ENCODE measurements at places on chromosomes 3 and 15. TPM values are rescaled to one million over a fixed set of nuclear protein-coding genes. Genes with fewer than 3 reads are reported as not detected.

Gene C3orf85
- total RNA-seq, result not detected

Gene PRRT3
- 3.0 TPM for total RNA-seq

Gene CCR8
- 1.0 TPM for total RNA-seq

Gene IDH2
- total RNA-seq, result 160 TPM

Gene ZNF106
- total RNA-seq, result 52.8 TPM

Gene WDR76
- 17.0 TPM for total RNA-seq

Gene FSIP1
- 0.69 TPM for total RNA-seq

Gene ZNF80
- not detected for total RNA-seq

Gene SYNPR
- not detected for total RNA-seq

GRCh38 chr3:117964814-117965213 lies 1069.8 kb downstream of the IGSF11 start:
- DNase-seq, result no peak

DNA sequence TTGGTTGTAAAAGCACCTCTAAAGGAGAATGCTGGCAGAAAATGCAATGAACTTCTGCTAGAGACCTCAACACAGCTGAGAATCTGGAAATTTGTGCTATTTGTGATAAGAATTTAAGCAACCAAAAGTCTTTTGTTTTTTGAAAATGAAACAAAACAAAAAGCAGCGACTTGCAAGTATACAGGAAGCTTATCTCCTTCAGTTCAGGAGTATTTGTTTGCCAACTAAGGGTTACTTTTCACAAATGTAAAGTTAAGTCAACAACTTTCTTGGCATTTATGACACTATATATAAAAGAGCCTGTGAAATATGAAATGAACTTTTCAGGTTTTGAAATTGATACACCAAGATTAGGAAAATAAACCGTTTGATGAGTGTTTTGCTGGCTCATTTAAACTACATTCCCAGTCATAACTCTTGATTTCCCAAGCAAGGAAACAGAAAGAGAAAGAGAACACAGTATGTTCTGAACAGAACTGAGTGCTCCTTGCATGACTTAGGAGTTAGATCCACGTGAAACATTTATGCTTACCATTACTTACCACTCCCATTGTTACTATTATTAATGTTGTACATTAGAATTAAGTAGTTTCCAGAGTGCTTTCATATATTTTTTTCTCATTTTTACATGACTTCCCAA lies 92.3 kb upstream of the COL8A1 start:
- DNase-seq, result peak; percentile 42

GRCh38 chr15:28131400-28131799 lies 32.3 kb upstream of the OCA2 start:
- no peak for DNase-seq

GRCh38 chr15:77057072-77057471 lies 13.8 kb downstream of the TSPAN3 start:
- no peak for DNase-seq

- DNase-seq, result no peak
These were observed 192.3 kb upstream of the C2CD4B start for GRCh38 chr15:62357431-62357830.

DNA sequence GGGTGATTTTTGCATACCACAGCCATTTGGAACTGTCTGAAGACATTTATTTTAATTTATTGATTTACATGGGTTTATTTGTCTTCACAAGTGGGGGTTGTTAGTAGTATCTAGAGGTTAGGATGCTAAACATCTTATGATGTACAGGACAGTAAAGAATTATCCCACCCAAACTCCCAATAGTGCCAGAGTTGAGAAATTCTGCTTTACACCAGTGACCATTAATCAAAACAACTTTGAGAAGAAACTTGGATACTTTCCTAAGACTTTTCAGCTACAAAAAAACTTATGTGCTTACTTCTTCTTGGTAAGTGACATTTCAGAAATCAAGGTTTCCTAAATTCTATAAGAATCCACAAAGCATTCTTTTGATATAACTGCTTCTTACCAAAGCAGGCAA lies 156.7 kb downstream of the SUCLG2 start:
- no peak for DNase-seq

DNA sequence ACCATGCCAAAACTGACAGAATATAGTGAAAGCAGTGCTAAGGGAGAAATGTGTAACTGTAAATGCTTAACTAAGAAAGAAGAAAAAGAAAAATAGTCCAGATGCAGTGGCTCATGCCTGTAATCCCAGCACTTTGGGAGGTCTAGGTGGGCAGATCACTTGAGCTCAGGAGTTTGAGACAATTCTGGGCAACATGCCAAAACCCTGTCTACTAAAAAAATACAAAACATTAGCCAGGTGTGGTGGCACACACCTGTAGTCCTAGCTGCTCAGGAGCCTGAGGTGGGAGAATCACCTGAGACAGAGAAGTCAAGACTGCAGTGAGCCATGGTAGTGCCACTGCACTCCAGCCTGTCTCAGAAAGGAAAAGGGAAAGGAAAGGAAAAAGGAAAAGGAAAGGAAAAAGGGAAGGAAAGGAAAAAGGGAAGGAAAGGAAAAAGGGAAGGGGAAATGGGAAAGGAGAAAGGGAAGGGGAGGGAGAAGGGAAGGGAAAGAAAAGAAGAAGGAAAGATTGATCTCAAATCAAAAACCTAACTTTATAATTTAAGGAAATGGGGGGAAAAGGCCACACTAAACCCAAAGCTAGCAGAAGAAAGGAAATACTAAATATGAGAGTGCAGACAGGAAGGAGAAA lies 20.3 kb downstream of the C3orf33 start:
- DNase-seq, result no peak

DNA sequence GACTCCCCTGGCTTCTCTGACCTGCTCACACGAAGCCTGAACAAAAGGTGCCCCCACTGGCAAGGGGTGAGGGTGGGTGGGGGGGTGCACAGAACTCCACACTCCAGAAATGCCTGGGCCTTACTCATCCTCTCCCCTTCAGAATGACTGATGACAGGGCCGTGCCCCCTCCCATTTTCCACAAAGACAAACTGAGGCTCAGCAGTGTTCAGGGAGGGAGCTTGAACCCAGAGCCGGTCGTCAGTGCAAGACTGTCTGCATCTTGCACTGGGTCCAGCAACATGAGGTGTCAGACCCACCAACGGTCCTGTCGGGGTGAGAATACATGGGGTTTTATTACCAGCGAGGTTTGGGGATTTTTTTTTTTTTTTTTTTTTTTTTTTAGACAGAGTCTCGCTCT lies 15.3 kb downstream of the IGDCC3 start:
- no peak for DNase-seq

- DNase-seq, result no peak
These were observed 128.4 kb upstream of the SETMAR start for GRCh38 chr3:4174791-4175190.

DNA sequence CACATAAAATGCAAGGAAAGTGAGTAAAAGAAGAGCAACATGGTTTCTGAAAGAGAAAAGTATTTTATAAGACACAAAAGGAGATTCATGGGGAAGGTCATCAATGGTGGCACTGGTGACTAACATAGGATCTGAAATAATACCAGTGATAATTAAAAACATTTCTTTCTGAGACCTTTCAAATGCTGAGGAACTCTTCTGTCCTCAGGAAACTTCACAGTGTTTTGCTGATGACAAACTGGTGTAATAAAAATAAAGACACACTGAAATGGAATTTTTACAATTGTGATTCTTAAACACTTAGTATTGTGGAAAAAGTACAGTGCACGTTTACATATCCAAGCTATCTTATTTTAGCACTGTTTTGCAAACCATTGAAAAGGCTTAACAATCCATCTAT lies 80.4 kb upstream of the ZBTB20 start:
- DNase-seq, result no peak

Measured in renal cortical epithelial cell (primary cell).